ENCODE measurements at places on chromosomes 6 and 20.
A peak's percentile ranks its signal among the peaks of the same experiment; 100 is the strongest.

DNA sequence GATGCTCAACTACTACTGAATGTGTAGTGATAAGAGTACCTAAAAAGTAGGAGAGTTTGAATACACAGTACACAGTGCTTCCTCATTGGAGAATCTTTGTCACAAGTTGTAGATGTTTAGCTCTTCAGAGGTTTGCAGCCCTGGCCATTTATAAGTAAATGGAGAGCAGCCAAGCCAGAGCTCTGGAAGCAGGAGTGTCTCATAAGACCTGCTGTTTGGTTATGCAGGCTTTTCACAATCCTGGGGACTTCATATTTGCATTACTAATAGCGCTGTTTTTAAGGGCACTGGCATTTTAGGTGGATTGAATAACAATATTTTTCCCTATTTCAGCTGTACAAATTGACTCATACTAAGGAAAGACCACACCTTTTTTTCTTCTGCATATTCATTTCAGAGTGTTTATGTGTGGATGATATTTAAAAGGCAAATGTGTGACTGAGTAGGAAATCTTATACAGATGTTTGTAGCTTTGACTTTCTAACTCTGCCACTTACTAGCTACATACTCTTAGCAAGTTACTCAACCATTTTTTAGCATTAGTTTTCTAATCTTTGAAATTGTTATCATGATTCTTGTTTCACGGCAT, 730.5 kb upstream of the MAP3K7 start:
- DNase-seq = no peak

GRCh38 chr6:162377735-162378134, 349.8 kb downstream of the PRKN start:
- DNase-seq = no peak

DNA sequence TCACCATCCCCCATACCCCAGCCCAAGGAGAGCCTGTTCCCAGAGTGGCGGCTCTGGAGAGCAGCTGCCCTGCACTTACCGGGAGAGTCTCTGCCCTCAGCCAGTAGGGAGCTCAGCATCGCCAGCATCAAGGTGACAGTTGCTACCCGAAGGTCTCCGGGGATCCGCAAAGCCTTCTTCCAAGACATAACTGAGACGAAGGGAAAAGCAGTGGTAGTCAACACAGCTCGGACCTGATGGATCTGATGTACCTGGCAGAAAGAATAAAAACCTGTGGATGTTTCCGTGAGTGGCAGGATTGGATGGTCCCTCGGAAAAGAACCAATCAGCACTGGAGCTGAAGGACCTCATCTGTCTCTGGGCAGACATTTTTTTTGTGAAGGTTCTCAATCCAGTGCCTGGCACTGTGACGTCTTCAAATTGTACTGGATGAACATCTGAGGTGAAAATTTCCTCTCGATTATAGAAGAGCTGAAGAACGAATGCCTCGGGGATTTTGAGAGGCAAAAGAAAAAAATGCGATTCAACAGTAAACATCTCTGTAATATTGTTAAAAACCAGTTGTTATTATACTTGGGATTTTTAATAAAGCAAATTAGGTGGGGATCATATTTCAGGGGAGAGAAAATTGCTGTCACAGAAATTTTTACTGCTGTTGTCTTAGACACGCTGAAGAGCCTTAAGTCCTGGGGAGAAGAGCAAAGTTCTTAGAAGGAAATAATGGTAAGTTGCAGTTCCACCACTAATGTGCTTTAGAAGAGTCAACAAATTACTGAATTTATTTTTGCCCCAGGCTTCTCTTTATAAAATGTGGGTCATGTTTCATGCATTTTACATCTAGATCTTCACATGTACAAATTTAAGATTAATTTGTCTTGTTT, at the start of gene HLA-DQB1:
HLA-DQB1 (minus strand) TSS at position 238 of the 881 bp plus-strand sequence; CDS start at position 188, 50 bp downstream.
- no peak for DNase-seq

DNA sequence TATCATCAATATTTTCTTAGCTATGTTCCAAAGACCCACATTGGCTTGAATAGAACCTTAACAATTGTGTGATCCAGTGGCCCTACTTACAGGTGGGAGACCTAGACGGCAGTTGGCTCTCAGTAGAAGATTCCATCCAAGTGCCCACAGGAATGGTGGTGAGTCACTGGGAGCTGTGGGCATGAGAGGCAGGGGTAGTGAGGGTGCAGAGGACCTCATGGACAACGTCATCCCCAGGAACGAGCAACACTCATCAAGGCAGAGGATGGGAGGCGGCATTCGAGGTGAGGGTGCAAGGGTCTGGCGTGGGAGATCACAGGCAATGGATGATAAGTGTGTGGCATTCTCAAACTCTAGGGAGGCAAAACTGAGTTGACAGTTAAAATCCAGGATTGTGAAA, 17.5 kb upstream of the SPO11 start:
- DNase-seq = no peak

DNA sequence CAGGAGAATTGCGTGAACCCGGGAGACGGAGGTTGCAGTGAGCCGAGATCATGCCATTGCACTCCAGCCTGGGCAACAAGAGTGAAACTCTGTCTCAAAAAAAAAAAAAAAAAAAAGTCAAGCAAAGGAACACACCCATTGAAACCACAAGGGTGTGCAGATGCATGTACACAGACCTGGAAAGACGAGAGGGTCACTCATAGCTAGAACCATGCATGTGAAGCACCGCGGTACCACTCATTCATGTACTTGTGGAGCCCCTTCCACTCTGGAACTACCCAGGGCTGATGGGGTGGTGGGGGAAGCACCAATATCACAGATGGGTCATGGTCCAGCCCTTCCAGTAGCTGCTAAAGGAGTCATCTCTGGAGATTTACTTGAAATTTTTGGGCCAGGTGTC, 7.4 kb upstream of the TJAP1 start:
- DNase-seq = no peak

GRCh38 chr6:166659581-166659980, 32.5 kb upstream of the RPS6KA2 start:
- no peak for DNase-seq

- no peak for DNase-seq
Measured at GRCh38 chr20:17281478-17281877, 54.6 kb downstream of the PCSK2 start.

DNA sequence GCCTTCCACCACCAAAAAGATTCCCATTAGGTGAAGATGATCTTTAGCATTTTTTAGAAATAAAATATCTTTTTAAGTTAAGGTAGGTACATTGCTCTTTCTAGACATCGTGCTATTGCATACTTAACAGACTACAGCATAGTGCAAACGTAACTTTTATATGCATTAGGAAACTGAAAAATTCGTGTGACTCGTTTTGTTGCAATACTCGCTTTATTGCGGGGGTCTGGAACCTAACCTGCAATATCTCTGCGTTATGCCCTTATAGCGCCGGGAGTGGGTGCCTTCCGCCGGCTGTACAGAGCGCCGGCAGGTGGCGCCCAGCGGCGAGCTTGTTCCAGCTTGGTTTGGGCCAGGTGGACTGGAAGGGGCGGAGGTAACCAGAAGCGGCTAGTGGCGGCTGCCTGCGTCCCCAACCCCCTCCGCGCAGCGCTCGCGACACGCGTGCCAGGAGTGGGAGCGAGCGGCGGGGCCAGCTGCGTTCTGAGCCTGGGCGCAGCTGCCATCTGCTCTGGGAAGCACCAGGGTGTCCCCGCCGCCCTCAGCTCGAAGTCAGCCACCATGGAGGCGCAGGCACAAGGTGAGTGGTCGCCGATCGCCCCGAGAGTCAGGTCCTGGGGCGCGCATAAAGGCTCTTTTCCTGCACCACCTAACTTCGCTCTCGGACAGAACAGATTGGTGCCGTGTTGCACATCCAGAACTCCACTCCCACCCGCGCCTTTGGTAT, at the start of gene TPD52L1:
TPD52L1 (plus strand) TSS at position 383 of the 727 bp plus-strand sequence; CDS start at position 562, 179 bp downstream.
- DNase-seq = no peak

DNA sequence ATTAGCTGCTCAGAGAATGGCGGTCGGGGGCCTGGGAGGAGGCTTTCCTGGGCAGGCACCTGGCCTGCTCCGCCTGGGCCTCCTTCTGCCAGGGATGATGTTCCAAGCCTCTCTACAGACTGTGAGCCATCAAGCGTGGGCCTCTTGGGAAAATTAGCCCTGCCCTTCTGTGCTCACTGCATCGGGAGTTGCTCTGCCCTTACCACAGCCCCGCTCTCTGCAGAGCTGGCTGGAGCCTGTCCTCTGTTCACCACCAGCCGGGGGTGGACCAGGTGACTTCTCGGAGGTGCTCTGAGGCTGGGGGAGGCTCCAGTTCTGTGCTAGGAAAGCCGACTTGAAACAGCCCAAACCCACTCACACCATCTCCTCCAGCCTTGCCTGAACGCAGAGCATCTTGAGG, 24.2 kb downstream of the MDGA1 start:
- DNase-seq = no peak

- DNase-seq = no peak
Measured at GRCh38 chr6:161971043-161971442, 697.2 kb upstream of the AGPAT4 start.

GRCh38 chr20:45817376-45818194, 5.1 kb downstream of the UBE2C start:
- no peak for DNase-seq

GRCh38 chr20:2399390-2399789, 18.7 kb downstream of the TGM6 start:
- DNase-seq = no peak

- DNase-seq = peak; percentile 80
Measured at GRCh38 chr6:159691133-159691962, 1.7 kb downstream of the SOD2 start.

DNA sequence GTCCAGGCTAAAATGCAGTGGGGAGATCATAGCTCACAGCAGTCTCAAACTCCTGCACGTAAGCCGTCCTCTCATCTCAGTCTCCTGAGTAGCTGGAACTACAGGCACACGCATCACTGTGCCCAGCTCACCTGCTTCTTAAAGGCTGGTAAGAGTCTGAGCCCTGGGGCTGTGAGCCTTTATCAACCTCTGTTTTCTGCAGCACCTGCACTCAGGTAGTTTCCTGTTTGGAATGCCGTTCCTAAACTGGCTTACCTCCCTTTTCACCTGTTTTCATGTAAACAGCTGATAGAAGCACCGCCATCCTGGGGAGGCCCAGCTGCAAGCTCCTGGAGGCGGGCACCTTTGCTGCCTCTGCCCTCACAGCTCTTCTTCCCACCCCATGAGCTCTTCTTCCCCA, 45.4 kb downstream of the SLC24A3 start:
- DNase-seq = no peak

DNA sequence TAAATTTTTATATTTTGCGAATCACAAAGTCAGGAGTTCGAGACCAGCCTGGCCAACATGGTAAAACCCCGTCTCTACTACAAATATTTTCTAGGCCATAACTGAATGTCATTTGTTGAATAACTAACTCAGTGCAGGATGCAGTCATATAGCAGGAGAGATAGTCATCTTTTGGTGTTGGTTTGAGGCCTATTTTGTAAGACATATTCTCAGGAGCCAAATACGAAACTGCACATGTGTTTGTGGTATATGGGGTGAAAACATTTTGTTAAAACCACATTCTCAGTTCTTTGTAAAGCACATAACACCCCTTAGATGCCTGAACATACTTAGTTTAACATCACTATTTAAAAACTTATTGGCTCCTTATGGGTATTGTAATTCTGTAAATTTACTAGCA, 4.7 kb upstream of the ENPP5 start:
- DNase-seq = no peak

DNA sequence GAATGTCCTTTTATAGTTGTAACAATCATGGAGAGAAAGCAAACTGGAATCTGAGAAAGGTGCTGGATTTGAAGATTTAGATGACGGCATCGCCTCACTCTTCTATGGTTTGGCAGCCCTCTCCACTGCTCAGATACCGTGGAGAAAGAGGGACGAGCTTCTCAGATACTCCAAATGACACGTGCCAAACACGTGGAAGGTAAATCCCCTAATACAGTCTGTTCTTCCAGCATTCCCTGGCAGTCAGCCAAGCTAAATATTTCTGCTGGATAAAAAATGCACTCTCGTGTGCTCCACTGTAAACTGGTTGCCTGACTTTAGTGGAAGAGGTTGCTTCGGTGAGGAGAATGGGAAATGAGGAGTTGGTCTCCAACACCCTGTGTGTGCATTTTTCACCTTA, 16.7 kb upstream of the PRDM1 start:
- no peak for DNase-seq

- DNase-seq = no peak
Measured at GRCh38 chr6:117165911-117166499, 99.4 kb upstream of the VGLL2 start.

DNA sequence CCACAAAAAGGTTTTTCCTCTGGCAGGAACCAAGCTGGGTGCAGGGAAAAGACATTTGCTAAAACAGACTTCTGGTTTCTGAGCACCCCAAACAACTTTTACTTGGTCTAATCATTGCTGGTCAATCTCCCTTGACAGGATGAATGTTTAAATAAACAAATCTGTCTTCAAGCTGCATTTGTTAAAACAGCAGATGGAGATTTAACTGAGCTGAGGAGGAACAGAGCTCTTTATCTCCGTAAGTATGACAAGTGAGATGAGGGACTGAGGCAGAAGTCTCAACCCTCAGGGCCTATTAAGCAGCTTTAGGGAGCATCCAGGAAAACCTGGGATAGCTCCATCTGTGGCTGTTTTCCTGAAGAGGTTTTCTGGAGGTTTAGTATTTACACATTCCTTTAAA, 40.6 kb downstream of the NINL start:
- DNase-seq = no peak

DNA sequence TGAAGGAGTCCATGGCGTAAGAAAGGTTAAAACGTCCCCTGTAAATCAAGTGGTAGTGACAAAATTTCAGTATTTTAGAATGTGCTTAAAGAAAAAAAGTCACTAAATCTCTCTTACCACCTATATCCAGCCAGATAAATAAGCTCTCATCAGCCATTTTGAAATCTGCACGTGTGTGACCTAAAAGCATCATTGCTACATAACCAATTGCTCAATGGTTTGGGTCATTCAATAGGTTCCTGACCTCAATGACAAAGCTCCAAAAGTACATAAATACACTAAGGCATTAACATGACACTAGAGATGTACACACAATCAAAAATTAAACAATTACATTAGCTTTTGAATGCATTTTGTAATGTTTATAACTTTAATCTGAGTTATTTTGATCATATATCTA, 272.4 kb downstream of the GMDS start:
- no peak for DNase-seq

DNA sequence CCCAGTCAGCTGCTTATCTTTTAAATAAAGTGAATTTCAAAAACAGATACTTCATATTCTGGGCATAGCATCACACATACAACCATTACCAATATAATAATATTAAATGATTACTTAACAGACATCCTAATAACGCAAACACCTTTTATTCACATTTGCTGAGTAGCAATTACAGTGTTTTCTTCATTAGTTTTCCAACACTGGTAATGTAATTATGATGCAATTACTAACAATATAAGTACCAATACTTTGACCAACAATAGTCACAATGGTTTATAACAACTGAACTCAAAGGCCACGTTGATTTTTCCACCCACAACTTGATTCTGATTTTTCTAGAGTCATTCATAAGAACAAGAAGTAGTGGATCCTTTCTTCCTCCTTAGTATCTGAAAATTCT, 104.1 kb downstream of the MYB start:
- no peak for DNase-seq
